ENCODE measurements at places on chromosomes 1 and 21.
A peak's percentile ranks its signal among the peaks of the same experiment; 100 is the strongest.

GRCh38 chr1:199295107-199295506 is 656.3 kb downstream of the PTPRC start:
- no peak for DNase-seq

DNA sequence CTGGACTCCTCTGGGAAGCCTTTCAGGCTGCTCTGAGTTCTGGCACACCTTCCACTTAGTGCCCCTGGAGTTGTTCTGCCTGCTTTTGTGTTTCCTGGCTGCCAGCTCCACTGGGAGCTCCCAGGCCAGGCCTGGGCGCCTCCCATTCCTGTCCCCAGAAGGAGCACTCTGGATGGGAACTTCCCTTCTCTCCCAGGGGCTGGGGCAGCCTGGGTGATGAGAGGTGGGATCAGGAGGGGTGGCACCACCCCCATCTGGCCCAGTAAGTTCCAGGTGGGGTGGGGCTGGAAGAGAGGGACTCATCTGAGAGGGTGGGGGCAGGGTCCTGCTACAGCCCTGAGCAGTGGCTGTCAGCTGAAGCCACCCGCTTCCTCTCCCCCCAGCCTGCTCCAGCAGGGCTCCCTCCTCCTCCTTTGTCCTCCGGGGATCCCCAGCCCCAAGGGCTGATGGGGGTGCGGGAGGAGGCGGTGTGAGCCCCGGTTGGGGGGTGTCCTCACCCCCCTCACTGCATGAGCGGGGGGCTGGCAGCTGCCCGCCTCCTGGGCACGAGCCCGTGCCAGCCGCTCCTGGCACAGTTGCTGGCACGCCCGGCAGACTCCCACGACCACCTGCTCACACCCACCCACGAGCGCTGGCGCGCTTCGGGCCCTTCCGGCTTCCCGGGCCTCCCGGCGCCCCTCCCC is 4.7 kb downstream of the FOXO6 start:
- DNase-seq, result peak; percentile 24

DNA sequence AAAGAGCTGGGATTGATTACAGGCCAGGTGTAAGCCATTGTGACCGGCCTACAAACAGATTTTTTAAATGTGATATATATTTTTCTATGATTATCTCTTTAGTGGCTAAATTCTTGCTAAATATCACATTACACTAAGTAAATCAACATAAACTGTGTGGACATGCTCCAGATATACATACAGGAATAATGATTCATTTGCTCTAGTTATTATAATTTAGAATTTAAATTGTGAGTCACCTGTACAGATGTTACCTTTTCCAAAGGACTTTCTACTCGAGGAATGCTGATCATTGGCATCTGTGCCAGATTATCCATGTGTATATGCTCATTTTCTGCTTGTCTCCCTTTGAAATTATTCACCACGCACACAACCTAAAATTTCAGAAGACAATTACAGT is 90.1 kb downstream of the PLPPR5 start:
- no peak for DNase-seq

DNA sequence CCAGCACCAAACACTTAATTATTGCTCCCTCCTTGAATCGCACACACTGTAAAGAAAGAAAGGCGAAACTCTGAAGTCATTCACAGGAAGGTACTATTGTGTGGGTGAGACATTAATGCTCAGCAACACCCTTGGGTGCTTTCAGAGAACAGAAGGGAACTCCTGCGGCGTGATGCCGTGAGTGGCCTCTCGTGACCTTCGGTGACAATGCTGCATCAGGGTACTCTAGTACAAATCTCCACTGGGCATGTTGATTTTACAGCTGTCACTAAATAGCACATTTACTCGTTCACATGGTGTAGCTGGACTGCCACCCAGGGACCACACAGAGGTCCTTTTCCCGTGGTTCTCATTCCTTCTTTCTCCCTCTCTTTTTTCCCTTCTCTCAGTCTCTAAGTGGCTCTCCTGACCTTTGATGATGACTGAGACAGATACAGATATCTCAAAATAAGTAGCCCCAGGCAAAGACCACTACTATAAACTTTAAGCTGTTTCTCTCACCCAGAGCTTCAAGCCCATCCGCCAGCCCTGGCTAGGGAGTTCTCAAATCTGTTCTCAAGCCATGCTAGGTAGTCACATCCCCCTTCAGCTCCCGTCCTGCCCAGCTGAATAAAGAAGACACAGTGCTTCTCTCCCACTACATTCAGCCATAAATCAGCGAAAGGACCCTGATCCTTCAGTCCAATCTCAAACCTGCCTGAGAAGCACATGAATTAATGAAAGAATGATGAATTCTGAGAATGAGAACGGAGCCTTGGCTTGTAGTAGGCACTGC is 223.4 kb upstream of the FMN2 start:
- DNase-seq, result no peak

DNA sequence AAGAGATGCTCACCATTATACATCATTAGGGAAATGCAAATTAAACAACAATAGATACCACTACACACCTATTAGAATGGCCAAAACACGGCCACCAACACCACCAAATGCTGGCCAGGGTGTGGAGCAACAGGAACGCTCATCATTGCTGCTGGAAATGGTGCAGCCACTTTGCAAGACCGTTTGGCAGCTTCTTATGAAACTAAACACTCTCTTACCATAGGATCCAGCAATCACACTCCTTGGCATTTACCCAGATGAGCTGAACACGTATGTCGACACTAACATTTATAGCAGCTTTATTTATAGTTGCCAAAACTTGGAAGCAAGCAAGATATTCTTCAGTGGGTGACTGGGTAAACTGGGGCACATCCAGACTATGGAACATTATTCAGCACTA is 28.9 kb upstream of the ADARB1 start:
- DNase-seq, result no peak

DNA sequence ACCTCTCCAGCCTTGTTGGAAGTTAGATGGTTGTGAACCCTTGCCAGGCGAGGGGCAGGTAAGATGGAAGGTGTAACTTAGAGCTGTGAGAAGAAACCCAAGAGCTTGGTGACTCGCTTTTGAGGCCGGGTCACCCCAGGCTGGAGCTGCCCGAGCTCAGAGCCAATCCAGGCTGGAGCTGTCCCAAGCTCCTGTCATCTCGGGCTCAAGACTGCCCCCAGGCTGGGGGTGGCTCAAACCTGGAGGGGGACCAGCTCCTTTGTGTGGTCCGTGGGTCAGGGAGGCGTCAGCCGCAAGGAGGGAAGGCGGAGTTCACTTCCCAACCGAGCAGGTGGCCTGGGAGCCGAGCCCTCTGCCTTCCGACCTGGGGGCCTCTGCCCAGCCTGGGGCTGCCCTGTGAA is 2.0 kb downstream of the HUNK start:
- DNase-seq, result no peak

- no peak for DNase-seq
These were observed 32.9 kb upstream of the SNRPE start for GRCh38 chr1:203828503-203828902.

DNA sequence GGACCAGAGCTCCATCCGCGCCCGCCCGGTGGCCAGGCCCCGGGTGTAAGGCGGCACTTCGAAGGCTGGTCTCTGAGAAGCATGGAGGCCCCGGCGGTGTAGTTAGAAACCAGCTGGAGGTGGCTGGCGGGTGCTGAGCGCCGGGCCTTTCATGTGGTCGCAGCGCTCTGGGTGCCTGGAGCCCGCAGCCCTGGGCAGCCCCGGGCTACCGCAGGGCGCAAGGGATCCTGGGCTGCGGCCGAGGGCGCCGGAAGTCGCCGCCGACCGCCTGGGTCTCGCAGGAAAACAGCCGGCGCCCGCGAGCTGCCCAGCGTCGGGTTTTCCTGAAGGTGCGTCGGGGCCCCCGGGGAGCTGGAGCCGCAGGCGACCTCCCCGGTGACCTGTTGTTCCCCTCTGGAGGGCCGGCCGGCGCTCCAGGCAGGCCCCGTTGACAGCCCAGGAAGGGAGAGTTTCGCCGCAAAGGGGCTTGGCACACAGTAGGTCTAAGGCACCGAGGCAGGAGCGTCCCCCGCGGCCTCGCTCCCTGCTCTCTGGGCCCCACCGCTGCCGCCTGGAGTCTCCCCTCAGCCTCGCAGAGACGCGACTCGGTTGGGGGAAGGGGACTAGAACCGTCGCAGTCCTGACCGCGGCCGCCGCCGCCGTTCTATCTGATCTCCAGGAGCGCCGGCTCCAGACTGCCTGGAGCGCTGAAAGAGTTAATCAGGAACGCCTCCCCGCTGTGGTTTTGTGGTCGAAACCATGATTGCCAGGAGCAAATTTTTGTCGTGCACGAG is 2.7 kb downstream of the GRHL3 start:
- DNase-seq, result no peak

Data from NCI-H524 treated with DMSO at 0.1 percent for 48 hours (cell line).